ENCODE measurements at places on chromosomes 1 and 21.
A peak's percentile ranks its signal among the peaks of the same experiment; 100 is the strongest.

- peak; percentile 55 for DNase-seq
These were observed 112.2 kb downstream of the NR5A2 start for GRCh38 chr1:200139661-200140250.

GRCh38 chr1:93253516-93253915 is 73.0 kb downstream of the CCDC18 start:
- no peak for DNase-seq

- DNase-seq, result no peak
These were observed 49.2 kb upstream of the MAN1A2 start for GRCh38 chr1:117318011-117318410.

DNA sequence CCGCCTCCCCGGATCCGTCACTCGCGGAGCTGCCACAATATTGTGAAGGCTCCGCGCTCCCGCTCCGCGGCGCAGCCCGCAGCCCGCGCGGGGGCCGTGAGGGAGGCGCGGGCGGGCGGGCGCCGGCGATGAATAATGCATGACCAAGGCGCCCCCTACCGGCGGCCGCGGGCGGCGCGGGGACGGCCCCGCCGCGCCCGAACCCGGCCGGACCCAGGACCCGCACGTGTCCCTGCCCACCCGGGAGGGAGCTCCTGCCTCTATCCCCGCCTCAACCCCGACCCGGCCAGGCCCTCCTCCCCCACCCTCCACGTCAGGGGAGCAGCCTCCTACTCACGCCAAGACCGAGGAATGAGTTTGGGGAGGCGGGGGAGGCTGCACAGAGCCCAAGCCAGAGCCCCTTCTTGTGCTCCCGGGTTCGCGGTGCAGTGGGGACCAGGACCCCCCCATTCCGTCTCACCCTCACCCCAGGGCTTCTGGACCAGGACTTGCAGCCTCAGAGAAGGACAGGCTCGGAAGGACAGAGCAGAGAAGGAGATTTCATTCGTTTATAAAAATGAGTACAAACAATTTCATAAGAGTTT is 70.8 kb upstream of the CASZ1 start:
- DNase-seq, result no peak

- DNase-seq, result no peak
These were observed 1.2 kb upstream of the HMCN1 start for GRCh38 chr1:185732951-185733350.

GRCh38 chr1:203481196-203481595 is 5.6 kb downstream of the PRELP start:
- DNase-seq, result no peak

DNA sequence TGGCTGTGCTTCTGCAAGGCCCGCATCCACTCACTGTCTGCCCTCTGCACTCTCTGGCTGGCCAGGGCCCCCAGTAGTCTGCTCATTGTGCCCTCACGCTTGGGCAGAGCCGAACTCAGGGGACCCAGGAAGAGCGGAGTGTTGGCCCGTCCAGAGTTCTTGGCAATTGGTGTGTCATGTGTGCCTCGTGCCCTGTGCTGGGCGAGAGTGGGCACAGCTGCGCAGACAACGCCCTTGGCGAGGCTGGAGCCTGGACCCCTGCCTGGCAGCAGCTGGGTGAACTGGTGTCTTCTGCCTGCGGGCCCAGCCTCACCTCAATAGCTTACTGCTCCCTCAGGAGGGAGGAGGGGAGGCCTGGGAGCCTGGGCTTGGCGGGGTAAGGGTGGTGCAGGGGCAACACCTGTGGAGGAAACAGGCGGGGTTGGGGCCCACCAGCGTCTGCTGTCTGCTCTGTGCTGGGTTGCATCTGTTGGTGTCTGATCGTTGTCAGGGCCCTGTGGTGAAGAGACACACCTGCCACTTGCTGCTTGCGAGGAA is 2.1 kb downstream of the GUK1 start:
- no peak for DNase-seq

DNA sequence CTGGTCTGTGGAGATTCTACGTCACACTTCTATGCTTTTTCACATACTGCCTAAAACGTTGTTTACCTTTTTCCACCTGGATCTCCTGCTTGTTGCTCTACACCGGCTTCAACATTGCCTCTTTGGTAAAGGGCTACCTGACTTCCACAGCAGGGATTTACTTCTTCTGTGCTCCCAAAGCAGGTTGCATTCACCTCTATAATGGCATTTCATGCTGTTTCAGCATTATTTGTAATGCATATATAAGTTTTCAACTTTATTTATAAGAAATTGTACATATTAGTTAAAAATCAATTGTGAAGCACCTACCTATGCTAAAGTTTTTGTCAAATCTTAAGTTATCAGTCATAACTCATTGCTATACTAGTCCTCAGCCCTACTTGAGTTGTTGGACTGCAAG is 55.4 kb downstream of the DDAH1 start:
- DNase-seq, result no peak

- DNase-seq, result no peak
These were observed 1193.9 kb downstream of the PLA2G4A start for GRCh38 chr1:188022661-188023060.

DNA sequence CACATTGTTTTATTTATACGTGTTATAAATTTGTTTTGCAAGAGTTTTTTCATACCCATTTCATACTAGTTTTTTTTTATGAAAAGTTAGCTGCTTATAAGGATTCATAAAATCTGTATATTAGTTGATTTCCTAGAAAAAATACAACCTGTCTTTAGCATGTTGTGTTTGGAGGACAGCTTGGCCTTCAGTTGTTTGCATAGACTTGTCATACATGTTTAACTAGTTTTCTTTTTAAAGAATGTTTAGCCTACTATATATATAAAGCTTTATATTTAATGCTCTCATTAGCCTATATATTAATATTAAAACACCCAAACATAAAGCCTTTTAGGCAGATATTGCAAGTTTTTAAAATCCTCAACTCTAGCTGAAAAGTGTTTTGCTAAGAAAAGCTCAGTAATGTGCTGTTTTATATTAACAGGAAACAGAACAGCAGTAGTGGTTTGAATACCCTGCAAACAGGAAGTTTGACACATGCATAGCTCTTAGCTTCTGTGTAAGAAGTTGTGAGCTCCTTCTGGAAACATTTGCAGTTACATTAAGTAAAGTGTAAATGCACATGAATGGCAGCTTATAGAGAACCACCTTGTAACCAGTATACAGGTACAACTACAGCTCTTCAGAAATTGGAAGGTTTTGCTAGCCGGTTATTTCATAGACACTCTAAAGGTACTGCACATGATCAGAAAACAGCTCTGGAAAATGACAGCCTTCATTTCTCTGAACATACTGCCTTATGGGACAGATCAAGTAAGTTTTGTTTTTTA is at the start of gene PRKACB:
Gene PRKACB (plus strand): TSS at position 476 of the 770 bp plus-strand sequence. CDS start 91 bp downstream, at position 567.
- no peak for DNase-seq

DNA sequence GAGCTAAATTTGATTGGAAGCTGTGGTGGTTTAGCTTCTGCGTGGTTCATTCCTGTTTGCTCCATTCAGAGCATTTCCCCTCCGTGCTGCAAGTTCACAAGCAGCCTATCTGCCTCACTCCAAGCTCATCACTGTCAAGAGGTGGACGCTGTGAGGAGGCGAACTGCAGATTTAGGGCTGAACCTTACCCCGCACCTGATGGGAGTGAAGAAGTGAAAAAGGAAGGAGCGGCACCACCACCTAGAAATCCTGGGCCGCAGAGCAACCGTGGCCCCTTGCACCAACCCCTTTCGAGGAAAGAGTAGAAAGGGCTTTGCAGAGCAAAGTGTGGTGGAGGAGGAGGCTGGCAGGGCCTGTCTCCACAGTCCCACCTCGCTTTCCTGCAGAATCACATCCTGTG is 117.4 kb downstream of the IER5 start:
- DNase-seq, result no peak

GRCh38 chr1:118688891-118689290 is 299.3 kb downstream of the TBX15 start:
- DNase-seq, result no peak

DNA sequence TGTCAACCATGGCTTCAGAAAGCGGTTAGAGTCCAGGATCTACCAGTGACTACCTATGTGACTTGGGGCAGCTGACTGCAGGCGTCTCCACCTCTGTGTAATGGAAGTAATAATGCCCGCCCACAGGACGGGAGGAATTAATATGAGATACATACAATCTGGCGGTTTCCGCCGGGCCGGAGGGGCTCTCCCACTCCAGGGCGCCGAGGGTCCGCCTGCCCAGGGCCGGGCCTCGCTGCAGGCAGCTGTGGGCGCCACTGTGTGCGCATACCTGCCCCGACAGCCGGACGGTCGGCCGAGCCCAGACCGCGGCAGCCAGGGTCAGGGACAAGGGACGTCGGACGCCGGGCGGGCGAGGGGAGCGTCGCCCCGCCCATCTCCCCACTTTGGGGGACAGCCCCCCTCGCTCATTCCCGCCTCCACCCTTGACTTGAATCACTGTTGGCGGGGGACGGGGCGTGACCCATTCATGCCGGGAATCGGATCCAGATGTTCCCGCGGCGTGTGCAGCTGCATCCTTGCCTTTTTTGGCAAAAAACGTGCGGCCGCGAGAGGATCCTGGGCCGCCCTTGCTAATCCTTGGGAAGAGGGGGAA is 6.0 kb upstream of the SF3A3 start:
- no peak for DNase-seq

DNA sequence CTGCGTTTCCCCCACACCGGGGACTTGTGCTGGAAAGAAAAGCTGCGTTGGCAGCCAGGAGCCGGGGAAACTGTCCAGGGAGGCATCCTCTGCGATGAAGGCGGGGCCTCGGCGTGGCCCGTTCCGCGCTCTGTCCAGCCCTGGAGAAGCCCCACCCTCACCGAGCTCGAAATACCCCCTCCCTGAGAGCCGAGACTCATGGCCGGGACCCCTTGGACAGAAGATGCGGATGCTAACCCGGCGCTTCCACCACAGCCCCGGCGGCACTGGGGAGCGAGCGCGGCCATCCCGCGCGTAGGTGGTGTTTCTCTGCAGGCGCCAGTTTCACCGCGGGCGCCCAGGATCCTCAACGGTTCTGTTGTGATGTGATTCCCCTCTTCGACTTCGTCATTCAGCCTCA is 31.6 kb downstream of the PDE9A start:
- DNase-seq, result no peak

DNA sequence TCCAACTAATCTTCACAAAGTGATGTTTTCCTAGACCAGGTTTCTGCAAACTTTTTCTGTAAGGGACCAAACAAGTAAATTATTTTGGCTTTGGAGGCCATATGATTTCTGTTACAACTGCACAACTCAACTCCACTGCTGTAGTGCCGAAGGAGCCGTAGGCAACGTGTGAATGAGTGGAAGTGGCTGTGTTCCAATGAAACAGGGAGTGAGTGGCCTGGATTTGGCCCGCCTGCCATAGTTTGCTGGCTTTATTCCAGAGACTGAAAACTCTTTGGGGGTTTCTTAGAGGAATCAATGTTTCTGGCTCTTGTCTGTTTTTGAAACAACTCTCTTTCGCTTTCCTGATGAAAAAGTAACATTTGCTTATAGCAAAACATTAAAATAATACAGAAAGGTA is 12.6 kb upstream of the ACTL8 start:
- DNase-seq, result no peak

DNA sequence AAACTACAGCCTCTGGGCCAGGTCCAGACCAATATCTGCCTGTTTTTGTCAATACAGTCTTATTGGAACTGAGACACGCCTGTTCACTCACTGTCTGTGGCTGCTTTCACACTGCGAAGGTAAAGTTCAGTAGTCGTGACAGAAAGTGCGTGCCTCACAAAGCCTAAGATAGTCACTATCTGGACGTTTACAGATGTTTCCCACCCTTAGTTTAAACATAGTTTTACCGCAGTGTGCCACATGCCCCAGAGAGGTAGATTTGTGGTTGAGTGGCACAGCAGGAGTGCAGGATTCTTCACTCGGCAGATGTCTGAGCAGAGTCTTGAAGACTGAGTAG is 61.9 kb downstream of the NFASC start:
- DNase-seq, result no peak

GRCh38 chr1:33818071-33818470 is 45.8 kb upstream of the HMGB4 start:
- no peak for DNase-seq

- DNase-seq, result no peak
These were observed 2.9 kb upstream of the SEMA4A start for GRCh38 chr1:156150333-156151011.

GRCh38 chr1:88595355-88596002 is 88.6 kb upstream of the PKN2 start:
- DNase-seq, result no peak

- DNase-seq, result no peak
These were observed 310.8 kb downstream of the USP25 start for GRCh38 chr21:16040601-16041000.

- DNase-seq, result peak; percentile 56
These were observed 12.2 kb downstream of the CITED4 start for GRCh38 chr1:40849801-40850592.

DNA sequence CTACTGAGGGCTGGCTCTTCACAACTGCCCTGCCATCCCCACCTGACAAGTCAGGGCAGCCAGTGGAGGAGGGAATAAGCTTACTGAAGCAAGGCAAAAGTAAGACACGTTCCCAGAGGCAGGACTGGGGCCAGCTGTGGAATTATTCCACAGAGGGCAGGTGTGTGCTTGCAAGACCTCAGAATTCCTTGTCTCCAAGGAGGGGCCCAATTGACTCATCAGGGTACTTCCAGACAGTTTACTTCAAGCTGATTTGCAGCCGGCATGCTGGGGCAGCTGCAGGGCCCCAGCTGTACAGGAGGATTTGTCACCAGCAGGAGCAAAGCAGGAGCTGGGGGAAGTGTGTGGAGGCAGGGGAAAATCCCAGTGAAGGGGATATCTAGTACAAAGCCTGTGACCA is 167.5 kb upstream of the CAMK1G start:
- no peak for DNase-seq

GRCh38 chr1:243349128-243349527 is 93.3 kb downstream of the SDCCAG8 start:
- DNase-seq, result no peak

DNA sequence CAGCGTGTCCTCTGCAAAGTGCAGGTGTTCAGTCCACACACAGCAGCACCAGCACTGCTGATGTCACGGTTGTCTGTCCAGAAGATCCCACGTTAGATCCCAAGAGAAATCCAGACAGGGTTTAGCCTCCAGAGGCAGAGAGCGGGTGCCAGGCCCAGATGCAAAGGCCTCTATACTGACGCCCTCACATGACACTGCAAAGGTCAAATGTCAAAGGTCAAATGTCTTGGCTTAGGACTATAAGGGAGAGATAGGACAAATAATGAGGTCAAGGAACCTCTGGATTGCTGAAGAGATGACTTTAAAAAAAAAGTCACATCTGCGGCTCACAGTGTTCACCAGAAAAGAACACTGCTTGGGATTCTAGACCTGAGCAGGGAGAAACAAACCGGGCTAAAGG is 101.5 kb downstream of the COLGALT2 start:
- DNase-seq, result no peak

DNA sequence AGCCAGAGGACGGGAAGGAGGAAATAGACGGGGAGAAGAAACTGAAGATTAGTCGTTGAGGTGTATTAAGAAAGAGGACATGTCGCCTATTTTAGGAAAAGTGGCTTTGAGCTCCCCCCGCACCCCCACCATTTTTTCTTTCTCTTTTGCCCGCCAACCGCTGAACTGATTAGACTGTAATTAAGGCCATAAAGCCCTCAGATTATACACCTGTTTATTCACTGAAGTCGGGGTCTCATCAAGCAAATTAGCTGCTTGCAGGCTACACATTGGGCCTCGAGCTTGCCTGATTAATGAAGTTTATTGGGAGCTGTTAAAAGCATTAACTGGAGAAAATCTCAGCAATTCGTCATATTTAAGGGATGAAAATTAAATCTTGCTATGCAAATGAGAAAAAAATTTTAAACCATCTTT is 119.4 kb upstream of the RRP15 start:
- DNase-seq, result no peak

GRCh38 chr1:182984621-182985020 is 31.7 kb upstream of the SHCBP1L start:
- no peak for DNase-seq
